T-helper 17 cell (primary cell): ENCODE measurements at places on chromosomes 5 and 9.

- no peak for DNase-seq
Measured at GRCh38 chr5:33690374-33691135, 201.2 kb downstream of the ADAMTS12 start.

GRCh38 chr5:141430332-141431113 lies at the start of gene PCDHGA12:
Gene PCDHGA12, plus strand, starts transcription at chr5:141430507. Its CDS starts 253 bp downstream, at chr5:141430760.
- DNase-seq = no peak

- DNase-seq = no peak
Measured at GRCh38 chr5:109901628-109901981, 211.9 kb downstream of the MAN2A1 start.

DNA sequence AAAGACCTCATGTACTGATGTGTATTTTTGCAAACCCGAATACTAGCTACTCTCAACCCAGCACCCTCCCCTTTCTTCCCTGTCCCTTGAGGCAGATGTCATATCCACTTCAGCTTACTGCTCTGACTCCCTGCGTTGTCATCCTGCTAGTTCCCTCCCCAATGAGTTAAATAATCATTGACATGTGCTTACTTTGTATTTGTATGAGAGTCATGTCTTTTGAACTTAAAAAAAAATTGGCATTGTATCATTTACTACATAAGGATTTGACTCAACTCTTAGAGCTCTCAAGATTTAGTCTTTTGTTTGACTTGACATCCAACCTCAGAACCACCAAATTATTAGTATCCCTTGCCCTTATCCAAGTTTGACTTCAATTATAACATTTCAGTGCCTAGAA lies 219.7 kb upstream of the TUT7 start:
- DNase-seq = no peak

DNA sequence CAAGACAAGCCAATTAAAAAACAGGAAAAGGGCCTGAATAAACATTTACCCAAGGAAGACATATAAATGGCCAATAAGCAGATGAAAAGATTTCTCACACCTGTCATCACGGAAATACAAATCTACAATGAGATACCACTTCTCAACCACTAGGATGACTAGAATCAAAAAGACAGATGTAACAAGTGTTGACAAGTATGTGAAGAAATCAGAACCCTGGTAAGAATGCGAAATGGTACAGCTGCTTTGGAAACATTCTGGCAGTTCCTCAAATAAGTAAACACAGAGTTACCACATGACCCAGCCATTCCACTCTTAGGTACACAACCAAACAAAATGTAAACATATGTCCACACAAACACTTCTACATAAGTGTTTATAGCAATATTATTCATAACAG lies 32.5 kb downstream of the LEAP2 start:
- DNase-seq = no peak

- DNase-seq = no peak
Measured at GRCh38 chr5:40801771-40802562, 3.8 kb upstream of the PRKAA1 start.

DNA sequence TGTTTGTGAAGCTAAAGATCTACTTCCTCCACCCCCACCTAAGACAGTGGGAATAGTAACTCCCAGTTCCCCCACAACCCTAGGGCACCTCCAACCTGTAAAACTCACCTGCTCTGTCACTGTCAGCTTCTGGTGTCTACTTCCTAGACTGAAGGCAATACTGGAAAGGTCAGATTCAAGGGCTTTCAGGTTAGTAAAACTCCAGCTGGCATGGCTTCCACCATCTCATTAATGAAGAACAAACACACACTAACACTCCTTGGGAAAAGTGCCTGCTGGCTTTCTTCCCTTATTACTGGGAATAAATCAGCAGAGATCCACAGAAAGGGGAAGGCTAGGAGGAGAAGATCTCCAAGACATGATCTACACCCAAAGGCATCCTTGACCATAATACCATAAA lies 109.9 kb downstream of the TMEM174 start:
- DNase-seq = no peak

DNA sequence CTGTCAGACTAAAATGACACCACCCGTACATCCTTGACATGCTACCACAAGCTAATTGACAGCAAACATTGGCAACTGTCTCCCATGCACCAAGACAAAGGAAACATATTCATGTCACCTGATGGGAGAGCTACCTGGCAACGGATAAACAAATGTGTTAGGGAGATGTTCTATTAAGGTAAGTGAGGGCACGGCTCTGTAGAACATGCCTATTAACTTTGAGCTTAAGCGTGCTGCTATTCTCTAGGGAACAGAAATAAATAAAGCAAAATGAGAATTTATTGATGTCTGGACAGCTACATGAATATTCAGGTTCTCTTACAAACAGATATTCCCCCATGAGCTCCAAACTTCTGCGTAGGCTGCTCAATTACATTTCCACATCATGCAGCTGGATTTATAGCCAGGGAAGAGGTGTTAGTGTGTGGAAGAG lies 361.4 kb upstream of the RFX3 start:
- no peak for DNase-seq

- no peak for DNase-seq
Measured at GRCh38 chr5:100493996-100494395, 41.2 kb upstream of the FAM174A start.
